ENCODE measurements at places on chromosomes 5 and 9. TPM values are rescaled to one million over a fixed set of nuclear protein-coding genes. Genes with fewer than 3 reads are reported as not detected.

GRCh38 chr5:180358179-180358578 is 5.0 kb upstream of the GFPT2 start:
- no peak for DNase-seq

DNA sequence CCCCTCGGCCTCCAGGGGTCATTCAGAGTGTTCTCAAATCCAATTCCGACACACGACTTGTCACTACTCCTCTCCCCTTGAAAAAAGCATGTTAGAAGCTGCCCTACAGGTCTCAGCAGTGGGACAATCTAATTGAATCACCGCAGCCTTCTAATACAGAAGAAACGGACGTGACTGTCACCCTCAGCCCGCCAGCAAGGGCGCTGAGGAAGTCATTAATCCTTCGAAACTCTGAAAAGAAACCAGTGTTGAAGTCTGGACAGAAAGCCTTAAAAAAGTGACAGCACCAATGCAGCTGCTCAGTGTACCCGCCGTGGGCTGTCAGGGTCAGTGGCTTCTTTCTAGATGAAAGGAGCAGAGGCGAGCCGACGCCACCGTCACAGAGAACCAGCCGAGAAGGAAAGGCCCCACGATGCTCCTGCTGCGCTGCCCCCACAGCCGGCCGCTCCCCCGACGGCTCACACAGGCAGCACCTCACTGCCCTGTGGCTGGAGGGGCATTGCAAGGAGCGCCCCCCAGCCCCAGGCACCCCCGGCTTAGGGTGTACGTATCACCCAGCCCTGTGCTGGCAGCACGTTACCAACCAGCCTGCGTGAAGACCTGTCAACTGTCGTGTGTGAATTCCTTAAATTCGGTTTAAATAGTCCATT is 5.7 kb downstream of the BRD3OS start:
- no peak for DNase-seq

DNA sequence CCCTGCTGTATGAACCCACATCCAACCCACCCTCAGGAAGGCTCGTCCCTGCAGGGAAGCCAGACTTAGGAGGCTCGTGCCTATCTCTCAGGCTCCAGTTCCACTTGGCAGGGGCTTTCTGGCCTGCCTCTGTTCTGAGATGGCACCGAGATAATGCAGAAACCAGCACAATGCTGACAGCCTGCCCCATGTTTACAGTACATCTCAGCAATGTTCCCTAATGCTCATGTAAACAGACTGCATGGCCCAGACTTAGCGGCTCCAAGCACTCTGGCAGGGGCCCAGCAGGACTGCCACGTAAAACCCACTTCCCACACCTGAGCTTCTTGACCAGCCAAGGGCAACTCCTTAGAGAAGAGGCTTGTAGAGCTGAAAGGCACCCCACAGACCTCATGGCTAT is 499.5 kb upstream of the BRINP1 start:
- DNase-seq: no peak

DNA sequence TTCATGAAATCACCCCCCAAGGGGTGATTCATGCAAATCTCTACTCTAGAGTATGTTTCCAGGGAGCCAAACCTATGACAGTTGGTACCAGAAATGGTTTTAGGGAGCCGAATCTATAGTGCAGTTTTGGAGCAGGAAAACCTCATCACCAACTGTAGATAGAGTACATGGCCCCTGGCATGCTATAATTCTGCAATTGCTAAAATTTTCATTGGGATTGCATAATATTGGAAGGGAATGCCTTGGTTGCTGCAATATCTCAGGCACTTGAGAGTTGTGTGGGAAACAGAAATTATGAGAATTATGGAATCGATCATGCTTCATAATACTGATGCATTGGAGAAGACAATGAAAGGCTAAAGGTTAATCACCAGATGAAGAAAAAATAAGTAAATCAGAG is 148.2 kb upstream of the PLPPR1 start:
- DNase-seq: no peak

TCERG1 gene
- total RNA-seq: 133 TPM

DNA sequence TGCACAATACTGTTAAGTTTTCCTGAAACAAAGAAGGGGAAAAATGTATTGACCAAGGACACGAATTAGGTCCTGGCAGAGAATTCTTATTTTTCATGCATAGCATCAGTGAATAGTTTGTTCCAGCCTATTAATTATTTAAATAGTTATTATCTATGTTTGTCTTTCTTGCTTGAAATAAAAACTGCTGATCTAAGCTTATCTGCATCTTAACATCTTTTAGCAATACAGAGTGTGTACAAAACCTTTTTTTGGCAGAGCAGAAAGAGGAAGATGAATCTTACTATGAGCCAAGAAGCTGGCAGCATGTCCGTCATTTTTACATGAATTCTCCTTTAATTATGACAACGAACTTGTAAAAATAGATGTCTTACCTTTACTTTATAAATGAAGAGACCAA is 23.3 kb upstream of the PLPPR1 start:
- no peak for DNase-seq

ABO gene
- total RNA-seq: 0.27 TPM

UAP1L1 gene
- total RNA-seq: 0.73 TPM

GRCh38 chr5:133801955-133802751 is 166.3 kb downstream of the C5orf15 start:
- no peak for DNase-seq

GRCh38 chr9:135448663-135449100 is 30.9 kb upstream of the PPP1R26 start:
- DNase-seq: no peak

CLPTM1L gene
- total RNA-seq: 60.9 TPM

NSG2 gene
- 349 TPM for total RNA-seq

- DNase-seq: no peak
Observed at GRCh38 chr9:136538599-136539426, 7.0 kb downstream of the NOTCH1 start.

CD14 gene
- total RNA-seq: 17.6 TPM

- no peak for DNase-seq
Observed at GRCh38 chr5:116378007-116378776, 196.4 kb downstream of the SEMA6A start.

DNA sequence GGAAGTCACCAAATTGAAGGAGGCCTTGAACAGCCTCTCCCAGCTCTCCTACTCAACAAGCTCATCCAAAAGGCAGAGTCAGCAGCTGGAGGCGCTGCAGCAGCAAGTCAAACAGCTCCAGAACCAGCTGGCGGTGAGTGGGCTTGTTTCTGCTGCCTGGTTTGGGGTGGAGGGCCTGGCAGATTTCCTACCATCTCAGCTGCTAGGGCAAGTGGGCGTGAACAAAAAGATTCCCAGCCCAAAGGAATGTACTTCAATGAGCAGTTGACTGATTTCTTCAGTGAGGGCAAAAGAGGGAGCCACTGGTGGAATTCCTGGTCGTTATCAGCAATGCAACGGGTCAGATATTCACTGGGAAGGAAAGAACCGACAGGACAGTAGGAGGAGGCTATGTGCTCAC is 12.6 kb upstream of the TTC23L start:
- no peak for DNase-seq

DNA sequence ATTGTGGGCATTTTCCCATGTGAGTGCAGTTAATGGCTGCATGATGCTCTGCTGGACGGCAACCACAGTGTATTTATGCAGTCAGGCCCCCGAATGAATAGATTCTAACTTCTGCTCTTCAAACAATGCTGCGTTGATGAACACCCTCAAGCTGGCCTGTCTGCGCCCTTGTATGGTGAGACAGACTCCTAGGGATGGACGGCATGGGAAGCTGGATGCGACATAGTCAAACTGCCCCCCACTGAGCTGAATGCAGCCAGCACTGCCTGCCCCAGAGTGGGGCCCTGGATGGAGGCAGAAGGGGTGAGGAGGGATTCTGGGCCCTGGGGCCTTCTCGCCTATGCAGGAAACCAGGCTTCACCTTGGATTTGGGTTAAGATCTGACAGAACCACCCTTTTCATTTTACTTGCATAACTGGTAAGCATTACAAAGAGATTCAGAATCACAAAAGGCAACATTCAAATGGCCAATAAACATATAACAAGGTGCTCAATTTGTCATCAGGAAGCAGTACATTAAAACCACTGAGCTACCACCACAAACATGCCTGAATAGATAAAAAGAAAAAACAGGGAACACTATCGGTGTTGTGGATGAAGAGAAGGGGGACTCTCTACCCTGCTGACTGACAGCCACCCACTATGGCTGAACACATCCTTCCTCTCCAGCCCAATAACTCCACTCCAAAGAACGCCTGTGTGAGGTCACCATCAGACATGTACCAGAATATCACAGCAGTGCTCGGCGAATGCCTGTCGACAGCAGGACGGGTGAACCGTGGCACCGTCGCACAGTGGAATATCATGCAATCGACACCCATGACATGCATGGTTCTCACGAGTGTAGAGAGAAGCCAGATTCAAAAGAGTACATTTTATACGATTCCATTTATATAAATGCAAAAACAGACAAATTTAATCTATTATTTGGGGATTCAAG is 79.1 kb downstream of the RAPGEF1 start:
- DNase-seq: no peak

- no peak for DNase-seq
Observed at GRCh38 chr5:58211441-58211840, 248.4 kb downstream of the PLK2 start.

TRMO gene
- total RNA-seq: 17.0 TPM

GRCh38 chr5:82975396-82975795 is 101.8 kb downstream of the TMEM167A start:
- no peak for DNase-seq

SLC34A1 gene
- not detected for total RNA-seq

- DNase-seq: no peak
Observed at GRCh38 chr5:75457691-75458090, 53.7 kb downstream of the CERT1 start.

DOLPP1 gene
- 12.0 TPM for total RNA-seq

INSYN2B gene
- 7.5 TPM for total RNA-seq

DNA sequence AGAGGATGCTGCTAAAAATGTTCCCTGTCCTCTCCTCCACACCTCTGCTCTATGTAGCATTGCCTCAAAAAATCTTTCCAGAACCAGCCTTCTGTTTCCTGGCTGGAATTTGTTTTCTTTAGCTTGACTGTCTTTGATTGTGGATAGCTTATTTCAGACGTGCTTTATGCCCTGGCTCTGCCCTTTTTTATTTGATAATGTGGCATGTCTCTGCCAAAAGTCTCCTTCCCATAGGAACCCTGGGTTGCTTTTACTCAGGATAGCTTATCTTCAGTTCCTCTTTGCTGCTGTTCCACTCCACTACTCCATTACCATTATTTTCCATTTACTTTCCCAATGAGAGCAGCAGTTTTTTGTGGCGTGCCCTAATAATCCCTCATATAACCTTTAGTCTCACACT is 885 bp upstream of the TMEM252 start:
- DNase-seq: no peak

DNA sequence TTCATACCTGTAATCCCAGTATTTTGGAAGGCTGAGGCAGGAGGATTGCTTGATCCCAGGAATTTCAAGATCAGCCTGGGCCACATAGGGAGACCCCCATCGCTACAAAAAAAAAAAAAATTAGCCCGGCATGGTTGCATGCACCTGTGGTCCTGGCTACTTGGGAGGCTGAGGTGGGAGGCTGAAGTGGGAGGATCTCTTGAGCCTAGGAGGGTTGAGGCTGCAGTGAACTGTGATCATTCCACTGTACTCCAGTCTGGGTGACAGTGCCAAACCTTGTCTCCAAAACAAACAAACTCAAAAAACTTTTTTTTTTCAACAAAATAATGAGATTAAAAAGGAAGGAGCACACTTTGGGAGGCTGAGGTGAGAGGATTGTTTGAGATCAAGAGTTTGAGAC is 14.2 kb downstream of the KIAA1958 start:
- DNase-seq: no peak

DNA sequence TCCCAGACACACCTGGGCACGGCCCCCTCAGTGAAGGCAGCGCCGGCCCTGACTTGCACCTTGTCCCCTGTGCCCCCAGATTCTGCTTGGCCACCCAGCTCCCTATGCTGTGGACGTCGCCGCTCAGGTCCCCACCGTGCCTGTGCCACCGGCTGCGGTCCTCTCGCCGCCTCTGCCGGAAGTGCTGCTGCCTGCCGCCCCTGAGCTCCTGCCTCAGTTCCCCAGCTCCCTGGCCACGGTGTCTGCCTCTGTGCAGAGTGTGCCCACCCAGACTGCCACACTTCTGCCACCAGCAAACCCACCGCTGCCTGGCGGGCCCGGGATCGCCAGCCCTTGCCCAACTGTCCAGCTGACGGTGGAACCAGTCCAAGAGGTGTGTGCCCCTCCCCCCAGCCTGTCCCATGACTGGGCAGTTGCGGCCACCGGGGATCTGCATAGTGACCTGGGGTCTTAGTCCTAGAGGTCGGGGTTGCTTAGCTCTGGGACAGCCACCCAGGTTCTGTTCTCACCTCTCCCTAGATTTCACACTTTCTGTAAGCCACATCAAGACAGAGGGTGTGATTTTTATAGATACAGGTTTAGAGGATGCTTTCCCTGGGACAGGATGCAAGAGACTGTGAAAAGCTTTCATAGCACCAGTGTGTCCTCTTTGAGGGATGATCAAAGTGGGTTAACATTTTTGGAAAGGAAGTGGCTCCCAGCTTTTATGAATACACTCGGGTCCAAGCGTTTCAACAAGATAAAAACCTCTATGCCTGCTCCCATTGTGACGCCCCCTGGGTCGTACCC is 78.0 kb downstream of the WNK2 start:
- DNase-seq: no peak

- DNase-seq: no peak
Observed at GRCh38 chr5:52863715-52864290, 76.1 kb downstream of the ITGA1 start.

DNA sequence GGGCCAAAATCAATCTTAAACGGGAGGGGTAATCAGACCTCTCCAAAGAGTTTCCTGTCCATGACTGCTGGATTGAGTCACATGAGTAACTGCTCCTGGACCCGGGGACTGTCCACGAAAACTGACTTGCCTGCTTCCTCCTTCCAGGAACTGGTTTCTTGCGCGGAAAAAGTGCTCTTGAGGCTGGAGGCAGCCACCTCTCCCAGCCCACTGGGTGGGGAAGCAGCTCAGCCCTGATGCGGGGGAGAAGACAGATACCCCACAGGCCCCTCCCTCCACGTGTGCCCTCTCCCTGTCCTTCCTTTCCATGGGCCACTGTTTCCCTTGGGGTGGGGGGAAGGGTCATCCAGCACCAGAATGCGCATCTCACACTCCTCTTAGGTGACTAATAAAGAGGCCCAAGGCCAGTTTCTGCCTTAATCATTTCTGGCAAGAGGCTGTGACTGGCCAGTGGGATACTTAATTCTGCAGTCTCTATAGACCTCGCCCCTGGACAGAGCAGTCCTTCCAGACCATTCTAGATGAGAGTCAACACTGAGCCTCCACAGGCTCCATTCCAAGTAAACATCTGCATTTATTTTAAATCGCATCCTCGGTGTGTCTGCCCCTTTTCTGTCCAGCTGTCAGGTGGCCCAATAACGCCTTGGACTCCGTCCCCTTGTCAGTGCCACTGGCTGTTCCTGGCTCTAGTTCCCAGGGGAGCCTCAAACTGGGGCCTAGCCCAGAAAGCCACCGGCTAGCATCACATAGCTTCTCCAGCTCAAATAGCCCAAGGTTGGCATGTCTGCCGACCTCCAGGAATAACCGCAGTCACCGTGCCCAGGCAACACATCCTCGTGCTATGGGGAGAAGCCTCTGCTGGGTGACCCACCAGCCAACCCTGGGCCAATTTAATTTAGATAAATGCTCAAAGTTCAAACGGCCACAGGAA is 12.0 kb downstream of the REXO4 start:
- no peak for DNase-seq

Measured in cerebellum (tissue), 4 donors.